NCI-H1048 (cell line): ENCODE measurements at places on chromosomes 1 and 21.

DNA sequence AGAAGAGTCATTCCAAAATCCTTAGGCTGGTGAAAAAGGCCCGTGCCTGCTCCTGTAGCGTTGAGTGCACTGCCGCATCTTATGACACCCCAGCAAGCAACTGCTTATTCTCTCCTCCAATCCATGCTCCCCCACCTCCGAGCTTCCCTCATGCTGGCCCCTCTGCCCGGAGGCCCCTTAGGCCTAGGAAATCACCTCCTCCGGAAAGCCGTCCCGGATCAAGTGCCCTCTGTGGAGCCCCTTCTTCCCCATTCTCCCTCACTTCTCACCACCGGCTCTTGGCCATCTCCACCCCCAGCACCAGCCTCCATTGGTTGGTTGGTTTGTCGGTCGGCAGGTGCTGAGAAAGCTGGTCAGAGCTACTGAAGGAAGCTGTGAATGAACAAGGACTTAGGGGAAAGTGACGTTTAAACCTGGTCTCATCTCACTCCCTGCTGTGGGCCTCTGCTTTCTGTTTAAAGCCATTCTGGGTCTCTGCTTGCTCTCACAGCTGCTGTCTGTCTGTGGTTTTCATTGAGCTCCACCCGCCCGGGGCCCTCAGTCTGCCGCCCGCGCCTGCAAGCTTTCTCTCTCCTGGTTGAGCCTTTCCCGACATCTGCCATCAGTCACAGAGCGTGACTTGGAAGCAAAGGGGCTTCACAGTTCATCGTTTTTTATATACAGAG lies 122.2 kb downstream of the KCNN3 start:
- DNase-seq = no peak

GRCh38 chr1:165629848-165630628 lies 996 bp upstream of the MGST3 start:
- DNase-seq = no peak

DNA sequence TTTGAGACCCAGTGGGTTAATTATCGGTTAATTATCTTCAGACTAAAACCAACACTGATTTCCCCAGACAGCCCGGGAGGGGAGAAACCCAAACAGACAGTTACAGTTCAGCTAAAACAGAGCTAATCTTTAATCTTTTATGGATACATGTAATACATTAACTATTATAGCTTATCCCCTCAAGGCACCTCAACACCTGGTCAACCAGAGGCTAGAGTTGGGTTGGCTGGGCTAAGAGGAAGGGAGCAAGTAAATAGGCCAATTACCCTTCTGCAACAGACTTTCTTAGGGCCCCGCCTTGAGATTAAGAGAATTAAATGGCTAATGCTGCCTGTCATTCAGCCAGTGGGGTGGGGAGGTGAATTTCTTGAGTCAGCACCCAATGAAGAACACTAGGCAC lies 6.6 kb upstream of the MED18 start:
- no peak for DNase-seq

- DNase-seq = no peak
Observed at GRCh38 chr1:109668123-109668775, 392 bp downstream of the GSTM2 start.

- no peak for DNase-seq
Observed at GRCh38 chr1:242691610-242691945, 167.1 kb upstream of the PLD5 start.

- DNase-seq = no peak
Observed at GRCh38 chr1:172401892-172402291, 18.6 kb upstream of the C1orf105 start.

- no peak for DNase-seq
Observed at GRCh38 chr1:226725897-226726267, 13.2 kb downstream of the ITPKB start.

GRCh38 chr1:230120921-230121381 lies 53.9 kb downstream of the GALNT2 start:
- DNase-seq = no peak

DNA sequence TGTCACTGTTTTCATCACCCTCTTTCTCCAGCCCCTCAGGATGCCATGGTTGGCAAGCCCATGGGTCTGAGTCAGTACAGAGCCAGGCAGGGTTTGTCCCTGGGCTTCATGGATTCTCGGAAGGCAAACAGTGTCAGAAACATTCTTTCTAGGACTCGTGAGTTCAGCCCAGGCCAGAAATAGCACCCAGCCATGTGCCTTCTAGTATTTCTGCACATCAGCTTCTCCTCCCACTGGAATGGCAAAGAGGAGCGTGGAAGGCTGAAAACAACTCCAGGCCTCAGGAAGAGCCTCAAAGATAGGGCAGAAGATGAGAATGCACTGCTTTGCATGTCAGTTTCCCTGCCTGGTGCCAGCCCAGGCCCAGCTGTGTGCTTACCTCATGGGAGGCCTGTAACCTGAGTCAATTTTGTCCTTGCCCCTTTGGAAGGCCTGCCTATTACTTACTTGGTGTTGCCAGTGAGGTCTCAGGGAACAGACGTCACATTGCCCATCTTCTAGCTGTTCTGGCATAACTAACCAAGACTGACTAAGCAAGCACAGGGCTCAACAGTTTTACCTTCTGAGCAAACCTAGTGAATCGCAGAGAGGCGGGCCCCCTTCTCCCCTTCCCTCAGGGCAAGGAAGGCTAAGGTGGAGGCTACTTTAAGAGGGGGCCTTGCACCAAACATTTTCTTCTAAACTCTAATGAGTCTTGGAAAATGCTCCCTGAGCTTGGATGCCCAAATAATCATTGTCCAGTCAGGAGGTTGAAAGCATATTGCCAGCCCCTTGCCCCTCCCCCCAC lies 42.4 kb downstream of the GLUL start:
- no peak for DNase-seq

DNA sequence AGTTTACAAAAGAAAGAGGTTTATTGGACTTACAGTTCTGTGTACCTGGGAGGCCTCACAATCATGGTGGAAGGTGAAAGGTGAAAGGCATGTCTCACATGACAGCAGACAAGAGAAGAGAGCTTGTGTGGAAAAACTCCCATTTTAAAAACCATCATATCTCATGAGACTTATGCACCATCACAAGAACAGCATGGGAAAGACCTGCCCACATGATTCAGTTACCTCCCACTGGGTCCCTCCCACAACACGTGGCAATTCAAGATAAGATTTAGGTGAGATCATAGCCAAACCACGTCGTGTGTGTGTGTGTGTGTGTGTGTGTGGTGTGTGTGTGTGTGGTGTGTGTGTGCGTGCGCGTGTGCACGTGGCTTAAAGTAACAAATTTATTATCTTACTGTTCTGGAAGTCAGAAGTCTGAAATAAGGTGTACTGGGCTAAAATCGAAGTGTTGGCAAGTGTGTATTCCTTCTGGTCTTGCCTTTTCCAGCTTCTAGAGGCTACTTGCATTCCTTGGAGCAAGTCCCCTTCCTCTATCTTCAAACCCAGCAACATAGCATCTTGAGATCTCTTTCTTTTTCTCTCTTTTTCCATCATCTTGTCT lies 48.1 kb upstream of the MPC2 start:
- no peak for DNase-seq

GRCh38 chr1:114260805-114261484 lies 107.3 kb upstream of the SYT6 start:
- no peak for DNase-seq

DNA sequence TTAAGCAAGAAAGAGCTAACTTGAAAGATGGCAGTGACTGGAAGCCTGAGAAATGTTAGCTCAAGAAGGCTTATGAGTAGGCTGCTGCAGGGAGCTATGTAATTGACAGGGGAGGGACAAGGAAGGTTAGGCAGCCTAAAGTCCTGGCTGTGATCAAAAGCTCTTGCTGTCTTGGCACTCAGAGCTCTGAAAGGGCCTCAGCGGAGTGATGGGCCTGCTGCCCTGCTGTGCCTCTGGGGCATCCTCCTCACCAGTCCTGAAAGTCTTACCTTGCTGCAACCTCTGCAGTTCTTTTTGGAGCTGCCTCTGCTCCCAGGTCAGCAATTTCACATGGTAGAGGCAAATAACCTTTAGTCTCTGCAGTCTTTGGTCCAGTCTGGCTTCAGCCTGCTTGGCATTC lies 1.8 kb downstream of the CCDC190 start:
- DNase-seq = no peak

DNA sequence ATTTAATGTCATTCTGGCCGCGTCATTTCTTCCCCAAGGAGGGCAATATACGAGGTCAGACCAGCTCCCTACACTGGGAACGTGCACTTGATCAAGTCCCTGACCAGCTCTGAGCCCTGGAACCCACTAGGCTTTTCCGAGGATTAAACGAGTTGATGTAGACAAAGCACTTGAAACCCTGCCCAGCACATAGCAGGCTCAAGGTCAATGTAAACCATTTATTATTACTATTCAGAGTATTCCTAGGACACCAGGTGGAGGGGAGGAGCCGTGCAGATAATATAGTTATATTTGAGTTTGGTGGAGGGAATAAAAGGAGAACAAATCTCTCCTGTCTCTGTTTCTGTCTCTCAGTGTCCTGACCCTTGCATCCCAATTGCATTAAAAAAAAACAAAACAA lies 174.1 kb upstream of the IGSF21 start:
- DNase-seq = no peak

GRCh38 chr1:27152004-27152828 lies 2.7 kb downstream of the SLC9A1 start:
- no peak for DNase-seq

DNA sequence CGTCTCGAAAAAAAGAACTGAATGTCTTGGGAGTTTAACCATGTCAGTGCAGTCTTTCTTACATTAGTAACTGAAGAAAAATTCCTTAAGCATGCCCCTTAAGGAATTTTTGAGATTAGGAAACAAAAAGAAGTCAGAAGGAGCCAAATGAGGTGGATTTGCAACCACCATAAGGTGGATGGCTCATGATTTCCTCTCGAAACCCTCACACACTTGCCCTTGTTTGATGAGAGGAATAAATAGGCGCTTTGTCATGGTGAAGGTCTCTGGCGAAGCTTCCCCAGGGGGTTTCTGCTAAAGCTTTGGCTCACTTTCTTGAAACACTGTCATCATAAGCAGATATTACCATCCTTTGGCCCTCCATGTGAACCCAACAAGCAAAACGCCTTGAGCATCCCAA lies 68.2 kb downstream of the POFUT2 start:
- DNase-seq = no peak

DNA sequence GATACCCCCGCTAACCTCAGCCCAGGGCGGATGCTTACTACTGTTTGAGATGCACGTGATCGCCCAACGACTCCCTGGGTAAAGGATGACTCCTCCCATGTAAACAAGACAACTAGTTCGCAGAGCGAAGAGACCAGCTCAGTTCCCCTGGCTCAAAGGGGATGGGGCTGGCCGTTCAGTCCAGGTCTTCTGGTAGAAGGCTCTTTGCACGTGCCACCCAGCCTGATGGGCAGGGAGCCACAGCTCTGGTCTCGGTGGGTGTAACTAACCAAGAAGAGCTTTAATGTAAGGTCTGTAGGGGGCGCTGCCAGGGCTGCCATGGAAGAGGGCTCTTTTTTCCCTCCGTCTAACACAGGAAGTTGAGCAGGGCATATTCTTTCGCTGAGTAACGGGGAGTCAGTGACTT lies 49.4 kb upstream of the PARP1 start:
- no peak for DNase-seq

DNA sequence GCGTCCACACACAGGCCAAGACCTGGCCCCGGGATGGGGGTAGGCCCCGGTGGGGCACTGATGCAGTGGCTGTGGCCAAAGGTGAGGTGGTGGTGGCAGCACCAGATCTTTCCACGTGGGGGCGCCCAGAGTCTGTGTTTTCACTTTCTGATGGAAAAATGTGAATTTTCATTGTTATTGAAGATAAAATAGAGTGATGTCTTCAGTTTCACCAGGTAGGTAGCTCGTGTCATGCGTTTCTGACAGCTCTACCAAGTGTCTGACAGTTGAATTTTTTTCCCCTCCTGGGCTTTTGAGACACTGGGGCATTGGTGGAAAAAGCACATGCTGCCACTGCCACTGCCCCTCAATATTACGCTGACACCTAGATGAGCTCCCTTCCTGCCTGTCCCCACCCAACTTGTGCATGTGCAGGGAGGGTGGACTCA lies 40.0 kb upstream of the MAGOH start:
- DNase-seq = no peak
